Stimulated activated CD8-positive, alpha-beta memory T cell treated with anti-CD3 and anti-CD28 coated beads, Interleukin-2, amount 100 ng/mL, for 1 hour (primary cell): ENCODE measurements at places on chromosomes 4 and X.

- no peak for DNase-seq
Measured at GRCh38 chrX:683576-683975, 53.0 kb downstream of the SHOX start.

- no peak for DNase-seq
Measured at GRCh38 chrX:134459683-134460004, 321 bp upstream of the HPRT1 start.

DNA sequence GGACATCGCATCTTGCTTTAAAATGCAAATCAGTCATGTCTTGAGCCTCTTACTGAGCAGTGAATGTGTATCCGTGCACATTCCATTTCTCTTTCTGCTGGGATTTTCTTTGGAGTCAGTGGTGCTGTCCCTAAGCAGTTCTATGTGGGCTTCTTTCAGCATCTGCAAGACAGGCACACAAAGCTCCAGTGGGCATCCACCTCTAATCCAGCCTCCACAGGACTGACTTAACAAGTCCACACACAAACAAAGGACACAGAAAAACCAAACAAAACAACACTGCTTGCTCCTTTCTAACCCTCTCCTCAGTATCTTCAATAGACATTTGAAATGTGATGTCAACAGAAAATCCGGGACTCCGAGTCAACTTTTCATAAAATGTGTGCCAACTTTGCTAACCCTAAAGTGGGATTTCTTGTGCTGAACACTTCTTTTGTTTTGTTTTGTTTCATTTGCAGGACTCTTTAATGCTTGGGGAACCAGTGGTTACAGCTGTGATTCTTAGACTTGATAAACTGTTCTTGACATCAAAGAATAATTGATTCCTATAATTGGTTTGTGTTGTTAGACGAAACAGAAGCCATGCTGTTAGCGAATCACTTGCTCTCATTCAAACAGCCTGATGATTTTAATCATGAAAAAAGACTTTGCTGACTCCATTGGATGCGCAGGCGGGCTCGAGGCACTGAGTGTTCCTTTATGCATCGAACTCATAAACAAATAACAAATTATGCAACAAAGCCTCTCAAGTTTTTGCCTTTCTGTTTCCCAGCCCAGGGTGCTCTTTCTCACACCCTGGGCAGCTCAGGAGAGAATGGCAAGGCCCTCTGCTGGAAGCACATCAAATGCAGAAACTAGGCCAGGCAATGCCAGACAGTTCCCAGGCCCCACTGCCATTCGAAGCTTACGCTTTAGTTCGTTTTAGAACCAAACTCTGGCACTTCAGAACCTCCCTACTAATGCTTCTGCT lies 20.1 kb downstream of the ETNPPL start:
- no peak for DNase-seq

DNA sequence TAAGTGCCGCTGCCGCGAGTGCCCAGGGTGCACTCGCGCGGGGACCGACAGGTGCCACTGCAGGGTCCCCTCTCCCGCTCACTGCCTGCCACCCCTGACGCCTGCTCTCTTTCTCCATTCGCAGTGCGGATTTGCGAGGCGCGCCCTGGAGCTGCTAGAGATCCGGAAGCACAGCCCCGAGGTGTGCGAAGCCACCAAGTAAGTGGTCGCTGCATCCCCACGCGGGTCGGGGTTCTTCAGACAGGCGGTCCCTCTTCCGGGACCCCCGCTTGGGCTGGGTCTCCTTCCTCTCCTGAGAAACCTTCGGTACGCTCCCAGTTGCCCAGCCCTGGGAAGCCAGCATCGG lies 547 bp downstream of the GUCY1A1 start:
- no peak for DNase-seq

DNA sequence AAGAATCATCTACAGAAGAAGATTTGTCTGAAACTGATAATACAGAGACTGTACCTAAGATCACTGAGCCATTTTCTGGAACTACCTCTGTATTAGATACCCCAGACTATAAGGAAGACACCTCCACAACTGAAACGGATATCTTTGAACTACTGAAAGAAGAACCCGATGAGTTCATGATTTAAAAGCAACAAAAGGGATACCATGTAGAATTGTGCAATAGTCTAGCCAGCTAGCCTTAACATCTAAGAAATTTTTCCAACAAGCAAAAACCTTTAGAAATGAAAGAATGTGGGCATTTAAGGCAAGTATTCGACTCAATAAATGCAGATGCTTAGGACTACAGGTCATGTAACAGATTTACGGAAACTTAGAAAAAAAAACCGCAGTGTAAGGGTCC lies 1.3 kb downstream of the CABS1 start:
- DNase-seq = no peak

DNA sequence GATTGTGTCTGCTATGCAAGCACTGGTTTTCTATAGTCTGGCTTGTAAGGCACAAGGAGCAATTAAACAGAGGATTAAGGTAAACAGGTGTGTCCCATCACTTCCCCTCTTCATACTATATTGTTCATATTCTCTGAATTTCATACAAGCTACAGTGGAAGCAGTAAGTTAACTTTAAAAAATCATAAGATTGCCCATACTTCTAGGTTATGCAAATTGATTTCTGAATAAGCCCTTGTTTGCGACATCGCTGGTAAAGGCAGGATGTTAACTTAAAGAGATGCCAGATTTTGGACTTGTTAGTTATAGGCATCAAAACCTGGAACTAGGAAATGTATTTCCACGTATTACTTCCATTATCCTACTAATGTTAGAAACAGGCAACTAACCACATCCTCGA lies 1.0 kb upstream of the TMEM131L start:
- no peak for DNase-seq

GRCh38 chrX:55008571-55009358 lies 8.6 kb downstream of the APEX2 start:
- DNase-seq = no peak

GRCh38 chr4:21512353-21512752 lies 436.2 kb downstream of the KCNIP4 start:
- no peak for DNase-seq

- no peak for DNase-seq
Measured at GRCh38 chrX:1601051-1601767, 9.8 kb downstream of the AKAP17A start.

DNA sequence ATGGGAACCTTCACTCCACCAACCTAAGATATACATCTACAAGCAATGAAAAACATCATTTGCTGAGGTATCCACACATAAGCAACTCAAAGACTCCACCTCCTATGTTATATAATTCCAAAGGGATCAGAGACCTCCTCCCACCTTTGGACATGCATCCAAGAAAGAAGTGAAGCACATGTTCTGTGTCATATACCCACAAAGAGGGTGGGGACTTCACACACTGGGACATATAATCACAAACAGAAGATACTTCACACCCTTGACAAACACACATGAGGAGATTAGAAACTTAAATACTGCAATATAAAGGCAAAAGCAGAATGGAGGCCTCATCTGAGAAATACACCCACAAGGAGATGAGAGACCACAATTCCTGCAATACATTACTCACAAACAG lies 25.4 kb downstream of the SUV39H1 start:
- DNase-seq = no peak

DNA sequence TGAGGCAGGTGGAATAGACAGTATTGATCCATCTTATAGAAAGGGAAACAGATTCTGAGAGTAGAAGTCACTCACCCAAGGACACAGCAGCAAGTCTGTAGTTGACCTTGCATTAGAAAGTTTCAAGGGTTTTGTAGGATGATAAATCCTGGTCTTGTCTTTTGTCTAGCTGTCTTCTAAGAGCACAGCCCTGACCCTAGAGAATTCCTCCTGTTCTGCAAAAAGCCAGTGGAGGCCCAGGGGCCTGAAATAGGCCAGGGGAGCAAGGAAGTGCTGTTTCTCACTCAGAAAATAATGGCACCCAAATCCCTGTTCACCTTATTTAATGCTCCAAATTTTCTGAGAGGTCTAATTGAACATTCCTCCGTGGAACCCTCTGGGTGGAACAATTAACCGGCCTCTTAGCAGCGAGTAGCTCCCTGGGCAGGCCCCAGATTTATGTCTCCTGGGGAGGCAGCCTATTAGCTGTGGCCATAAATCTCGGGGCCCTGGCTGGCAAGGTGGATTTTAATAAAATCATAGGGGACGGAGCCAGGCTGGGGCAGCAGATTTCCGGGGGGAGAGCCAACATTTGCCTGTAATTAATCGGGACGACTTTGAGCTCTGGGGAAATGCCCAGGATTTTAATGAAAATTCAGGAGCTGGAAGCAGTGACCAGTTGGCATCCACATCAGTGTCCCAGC lies 49.2 kb upstream of the MSX1 start:
- DNase-seq = no peak

- no peak for DNase-seq
Measured at GRCh38 chr4:161291222-161291621, 872.6 kb downstream of the FSTL5 start.

GRCh38 chr4:8349664-8350236 lies 80.2 kb downstream of the HTRA3 start:
- DNase-seq = no peak

- DNase-seq = no peak
Measured at GRCh38 chr4:14095831-14096230, 468.3 kb upstream of the BOD1L1 start.
